Stimulated activated CD4-positive, alpha-beta T cell treated with anti-CD3 and anti-CD28 coated beads, Interleukin-4, amount 100 ng/mL, for 24 hours (primary cell): ENCODE measurements at places on chromosomes 12 and 14.

GRCh38 chr12:107607464-107608392 lies 77.9 kb upstream of the PWP1 start:
- DNase-seq: peak; percentile 84

DNA sequence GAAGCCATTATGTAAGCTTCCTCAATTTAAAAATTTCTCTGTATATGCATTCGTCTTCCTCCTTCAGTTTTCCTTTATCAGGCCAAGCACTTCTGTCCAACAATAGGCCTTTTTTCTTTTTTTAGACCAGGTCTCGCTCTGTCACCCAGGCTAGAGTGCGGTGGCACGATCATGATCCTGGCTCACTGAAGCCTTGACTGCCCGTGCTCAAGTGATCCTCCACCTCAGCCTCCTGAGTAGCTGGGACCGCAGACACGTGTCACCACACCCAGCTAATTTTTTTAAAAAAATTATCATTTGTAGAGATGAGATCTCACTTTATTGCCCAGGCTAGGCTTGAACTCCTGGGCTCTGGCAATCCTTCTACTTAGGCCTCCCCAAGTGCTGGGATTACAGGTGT lies 25.8 kb downstream of the TAOK3 start:
- DNase-seq: no peak

DNA sequence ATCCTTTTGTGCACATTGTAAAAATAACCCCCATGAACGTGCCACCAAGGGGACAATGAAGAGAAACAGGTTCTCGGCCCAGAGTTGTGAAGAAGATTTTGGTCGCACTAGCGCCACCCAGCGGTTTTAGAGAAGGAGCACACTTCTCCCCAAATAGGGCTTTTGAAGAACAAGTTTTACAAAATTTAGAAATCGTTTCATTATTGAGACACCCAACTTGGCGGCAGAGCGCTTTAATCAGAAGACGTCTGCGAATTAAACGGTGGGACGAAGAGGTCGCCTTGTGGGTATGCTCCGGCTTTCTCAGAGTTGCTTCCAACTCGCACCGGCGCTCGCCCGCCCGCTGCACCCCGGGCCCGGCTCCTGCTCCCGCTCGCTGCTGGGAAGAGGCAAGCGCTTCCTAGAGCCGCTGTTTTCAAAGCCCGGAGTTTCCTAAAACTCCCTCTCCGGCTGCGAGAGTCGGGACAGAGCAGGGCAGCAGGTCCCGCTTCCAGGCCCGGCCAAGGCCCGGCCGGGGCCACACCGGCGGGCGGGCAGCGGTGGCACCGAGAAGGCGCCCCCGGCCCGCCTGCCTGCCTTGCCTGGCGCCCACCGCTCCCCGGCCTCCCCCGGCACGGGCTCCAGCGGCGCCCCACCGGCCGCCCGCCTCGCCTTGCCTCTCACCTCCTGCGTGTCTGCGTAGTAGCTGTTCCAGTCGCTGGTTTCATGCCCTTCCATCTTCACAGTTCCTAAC lies 645 bp downstream of the FOXA1 start:
- peak; percentile 28 for DNase-seq

GRCh38 chr14:101980700-101981099 lies 16.3 kb downstream of the DYNC1H1 start:
- no peak for DNase-seq

GRCh38 chr12:58969237-58969636 lies 48.9 kb upstream of the LRIG3 start:
- DNase-seq: no peak
